Endothelial cell of coronary artery (primary cell): ENCODE measurements at places on chromosomes 12 and 14. TPM values are rescaled to one million over a fixed set of nuclear protein-coding genes. Genes with fewer than 3 reads are reported as not detected.

The FAM234B gene
- 4.8 and 6.7 TPM in 2 replicates for total RNA-seq

The CFAP54 gene
- 18.4 and 22.4 TPM in 2 replicates for total RNA-seq

The MORN3 gene
- total RNA-seq: 0.28 and 1.1 TPM in 2 replicates

The CLEC2A gene
- not detected in 2 replicates for total RNA-seq

The P2RX7 gene
- 0.72 and 0.75 TPM in 2 replicates for total RNA-seq

The CABP1 gene
- total RNA-seq: 0.09 and 0.19 TPM in 2 replicates
